Cerebellar nuclear complex (tissue), 1 donor: ENCODE measurements at places on chromosomes 13 and 19.

DNA sequence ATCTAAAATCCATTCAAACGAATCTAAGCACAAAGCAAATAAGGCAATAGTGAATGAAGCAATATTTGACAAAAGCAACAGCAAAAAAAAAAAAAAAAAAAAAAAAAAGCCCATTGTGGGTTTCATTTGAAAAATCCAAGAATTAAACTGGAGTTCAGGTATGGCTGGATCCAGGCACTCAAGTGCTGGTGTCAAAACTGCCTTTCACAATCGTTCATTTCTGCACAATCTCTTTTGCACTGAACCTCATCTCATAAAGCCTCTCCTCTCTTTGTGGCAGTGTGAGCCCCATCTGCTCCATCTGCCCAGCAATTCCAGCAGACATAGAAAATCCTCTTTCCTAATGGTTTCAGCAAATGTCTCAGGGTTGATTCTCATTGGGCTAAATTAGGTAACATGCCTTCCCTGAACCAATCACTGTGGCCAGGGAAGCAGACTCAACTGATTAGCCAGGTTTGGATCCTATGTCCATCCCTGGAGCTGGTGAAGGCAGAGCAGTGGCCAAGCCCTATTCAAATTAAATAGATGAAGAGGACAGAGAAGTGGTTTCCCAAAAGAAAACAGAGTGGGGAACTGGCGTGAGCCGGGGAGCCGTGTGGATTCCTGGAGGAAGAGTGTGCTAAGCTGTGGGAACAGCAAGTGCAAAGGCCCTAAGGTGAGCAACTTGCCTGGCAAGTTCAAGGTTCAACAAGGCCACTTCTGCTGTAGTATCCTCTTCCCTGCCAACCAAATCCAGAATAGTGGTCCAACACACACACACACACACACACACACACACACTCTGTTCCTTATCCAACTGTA is 1.2 kb upstream of the HIF3A start:
- no peak for DNase-seq

- DNase-seq: no peak
These were observed 68.9 kb upstream of the TDRD3 start for GRCh38 chr13:60328073-60328472.

- no peak for DNase-seq
These were observed 80.0 kb downstream of the KDM4B start for GRCh38 chr19:5048727-5049553.

- no peak for DNase-seq
These were observed 35.1 kb downstream of the ZNF433 start for GRCh38 chr19:12000152-12000981.

DNA sequence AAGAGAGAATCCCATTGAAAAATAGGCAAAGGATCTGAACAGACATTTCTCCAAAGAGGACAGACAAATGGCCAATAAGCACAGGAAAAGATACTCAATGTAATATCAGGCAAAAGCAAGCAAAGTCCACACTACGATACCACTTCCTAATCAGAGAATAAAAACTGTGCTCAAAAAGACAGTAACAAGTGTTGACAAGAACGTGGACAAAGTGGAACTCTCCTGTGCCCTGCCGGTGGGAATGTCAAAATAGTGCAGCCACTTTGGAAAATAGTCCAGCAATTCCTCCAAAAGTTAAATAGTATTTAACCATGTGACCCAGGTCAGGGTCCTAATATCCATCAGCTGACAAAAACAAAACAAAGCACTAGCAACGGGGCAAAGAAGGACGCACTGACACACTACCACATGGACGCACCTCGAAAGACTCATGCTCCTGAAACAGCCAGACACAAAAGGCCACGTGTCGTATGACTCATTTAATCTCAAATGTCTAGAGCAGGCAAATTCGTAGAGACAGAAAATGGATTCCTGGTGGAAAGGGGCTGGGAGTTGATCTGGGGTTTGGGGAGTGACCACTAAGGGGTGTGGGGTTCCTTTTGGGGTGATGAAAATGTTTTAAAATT is 5.2 kb downstream of the MIER2 start:
- DNase-seq: no peak

DNA sequence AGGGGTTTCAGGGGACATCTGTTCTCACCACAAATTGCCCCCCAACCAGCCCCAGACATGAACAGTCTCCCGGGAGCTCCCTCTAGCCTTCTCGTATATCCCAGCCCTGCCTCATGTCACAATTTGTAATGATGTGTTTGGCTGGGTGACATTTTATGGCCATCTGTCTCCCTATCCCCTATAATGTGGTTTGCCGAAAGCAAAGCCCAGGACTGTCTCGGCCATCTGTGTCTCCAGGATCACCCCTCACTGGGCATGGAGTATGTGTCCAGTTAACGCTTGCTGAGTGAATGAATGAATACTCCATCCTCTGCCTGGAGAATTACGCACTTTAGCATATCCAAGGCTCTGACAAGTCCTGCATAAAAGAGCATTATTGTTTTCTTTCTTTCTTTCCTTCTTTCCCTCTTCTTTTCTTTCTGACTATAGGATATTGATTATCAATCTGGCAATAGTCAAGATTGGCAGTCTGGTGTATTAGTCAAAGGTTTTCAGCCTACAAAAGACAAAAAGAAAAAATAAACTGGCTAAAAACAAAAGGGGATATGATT is 15.1 kb downstream of the HPN start:
- DNase-seq: peak; percentile 86

- DNase-seq: no peak
These were observed at the start of gene SPATA13 for GRCh38 chr13:24160458-24161009. Gene SPATA13 (plus strand): TSS chr13:24160720. CDS start chr13:24222930, 62,210 bp downstream.

DNA sequence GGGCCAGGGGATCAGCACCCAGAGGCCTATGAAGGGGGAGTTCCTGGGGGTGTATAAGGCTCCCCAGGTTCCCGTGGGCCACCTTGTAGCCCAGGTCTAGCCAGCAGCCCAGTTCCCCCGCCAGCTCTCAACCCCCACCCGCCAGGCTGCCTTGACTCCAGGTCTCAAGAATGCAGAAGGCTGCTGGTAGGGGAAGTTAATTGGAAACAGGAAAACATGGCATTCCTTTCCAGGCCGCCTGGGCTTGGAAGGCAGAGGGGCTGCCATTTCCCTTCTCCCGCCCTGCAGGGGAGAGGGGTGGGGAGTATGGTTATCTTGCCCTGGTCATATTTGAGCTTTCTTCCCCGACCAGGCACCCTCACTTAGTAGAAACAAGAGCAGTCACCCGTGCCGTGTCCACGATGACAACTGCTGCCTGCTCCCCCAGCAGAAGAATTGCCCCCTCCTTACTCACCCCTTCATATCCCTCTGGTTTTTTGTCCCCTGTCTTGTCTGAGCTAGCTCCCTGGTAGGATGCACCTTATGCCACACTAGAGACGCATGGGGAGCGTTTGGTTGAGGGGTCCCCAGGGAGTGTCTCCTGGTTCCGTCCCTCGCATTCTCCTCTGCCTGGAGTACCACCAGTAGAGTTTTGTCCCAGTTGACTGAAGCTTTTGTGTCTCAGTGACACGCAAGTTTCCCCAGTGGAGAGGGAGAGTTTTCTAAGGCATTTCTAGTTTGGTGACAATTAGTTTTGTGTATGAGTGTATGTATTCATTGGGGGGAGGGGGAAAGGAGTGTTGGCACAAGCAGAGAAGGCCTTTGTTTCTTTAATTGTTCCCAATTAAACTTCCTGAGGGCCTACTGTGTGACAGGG is 4.5 kb downstream of the BICRA start:
- DNase-seq: no peak

GRCh38 chr13:68834375-68834774 is 1273.3 kb upstream of the ATXN8OS start:
- DNase-seq: no peak

- peak; percentile 42 for DNase-seq
These were observed at the start of gene NOSIP for GRCh38 chr19:49580264-49581006. Gene NOSIP (minus strand): TSS chr19:49580556. CDS start chr19:49560691, 19,865 bp downstream.

DNA sequence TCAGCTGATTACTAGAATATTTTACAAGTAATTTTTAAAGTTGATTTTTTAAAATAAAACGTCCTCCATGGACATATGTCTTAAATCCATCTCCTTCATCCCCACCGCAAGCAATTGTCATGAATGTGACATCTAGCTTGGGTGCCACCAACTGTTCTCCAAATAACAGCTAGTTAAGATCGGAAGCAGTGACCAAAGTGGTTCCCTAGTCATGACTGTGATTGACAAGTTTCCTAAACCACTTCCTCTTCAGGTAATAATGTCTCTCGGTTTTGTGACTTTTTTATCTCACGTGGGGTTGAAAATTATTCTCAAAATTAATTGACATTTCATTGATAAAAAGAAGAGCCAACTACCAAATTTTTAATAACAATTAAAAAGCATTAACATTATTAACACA is 135.3 kb upstream of the MIR17HG start:
- no peak for DNase-seq

DNA sequence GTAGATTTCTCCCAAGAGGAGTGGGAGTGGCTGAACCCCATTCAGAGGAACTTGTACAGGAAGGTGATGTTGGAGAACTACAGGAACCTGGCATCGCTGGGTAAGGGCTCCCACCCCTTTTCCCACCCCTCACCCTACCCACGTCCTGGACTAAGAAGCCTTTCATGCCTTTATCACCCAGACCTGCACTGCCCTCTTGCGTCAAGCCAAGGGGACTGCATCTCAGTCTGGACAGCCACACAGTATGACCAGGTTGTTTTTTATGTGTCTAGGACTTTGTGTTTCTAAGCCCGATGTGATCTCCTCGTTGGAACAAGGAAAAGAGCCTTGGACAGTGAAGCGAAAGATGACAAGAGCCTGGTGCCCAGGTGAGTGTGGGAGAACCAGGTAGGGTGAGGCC is 8.8 kb downstream of the ZFP28 start:
- no peak for DNase-seq

GRCh38 chr19:24099829-24100228 is 12.8 kb downstream of the ZNF254 start:
- no peak for DNase-seq

DNA sequence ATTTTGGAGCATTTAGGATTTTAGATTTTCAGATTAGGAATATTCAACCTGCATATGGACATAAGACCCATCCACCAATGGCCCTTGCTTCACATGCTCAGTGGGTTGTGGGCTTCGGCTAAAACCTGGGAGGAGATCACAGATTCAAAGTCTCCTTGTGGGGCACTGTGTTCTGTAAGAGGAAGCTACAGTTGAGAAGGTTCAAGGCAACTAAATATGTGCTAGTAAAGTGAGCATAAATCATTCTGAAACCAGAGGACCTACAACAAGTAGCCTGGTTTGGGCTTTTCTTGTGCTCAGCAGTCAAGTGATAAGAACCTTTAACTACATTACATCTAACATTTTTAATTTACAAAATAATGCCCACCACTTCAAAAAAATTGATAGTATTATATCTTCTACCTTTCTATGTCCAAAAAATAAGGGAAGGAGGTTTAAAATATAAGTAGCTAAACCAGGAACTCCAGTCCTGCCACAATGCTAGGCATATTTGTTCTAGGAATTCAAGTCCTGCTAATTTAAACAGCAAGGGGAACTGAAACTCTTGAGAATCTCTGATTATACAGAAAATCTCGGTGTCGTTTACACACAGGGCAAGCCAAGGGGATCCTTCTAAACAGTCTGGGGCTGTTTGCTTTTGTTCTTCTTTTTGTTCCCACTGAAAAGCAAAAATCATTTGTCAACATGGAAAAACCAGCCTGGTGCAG is 36.6 kb downstream of the FOXO1 start:
- DNase-seq: no peak

DNA sequence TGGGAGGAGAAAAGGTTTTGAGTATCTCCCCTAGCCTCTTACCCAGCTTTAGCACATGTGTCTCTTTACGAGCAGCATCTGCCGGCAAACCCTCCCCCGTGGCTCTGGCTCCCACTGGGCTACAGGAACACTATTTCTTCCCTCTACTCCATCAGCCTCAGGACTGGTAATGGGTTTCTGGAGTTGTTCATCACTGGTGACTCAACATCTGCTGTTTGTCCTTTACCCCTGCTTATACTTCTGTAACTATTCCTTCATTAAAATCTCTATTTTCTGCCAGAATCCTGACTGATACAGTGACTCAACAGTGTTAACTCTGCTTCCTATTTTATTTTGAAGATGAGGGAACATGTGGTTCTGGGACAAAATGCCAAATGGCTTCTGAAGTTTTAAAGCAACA is 437.3 kb upstream of the HTR2A start:
- DNase-seq: no peak

- DNase-seq: peak; percentile 58
These were observed 7.3 kb downstream of the PIAS4 start for GRCh38 chr19:4014541-4015491.

GRCh38 chr13:45107539-45107938 is 12.8 kb upstream of the GTF2F2 start:
- no peak for DNase-seq

GRCh38 chr13:34307607-34308006 is 489.7 kb downstream of the RFC3 start:
- DNase-seq: no peak

DNA sequence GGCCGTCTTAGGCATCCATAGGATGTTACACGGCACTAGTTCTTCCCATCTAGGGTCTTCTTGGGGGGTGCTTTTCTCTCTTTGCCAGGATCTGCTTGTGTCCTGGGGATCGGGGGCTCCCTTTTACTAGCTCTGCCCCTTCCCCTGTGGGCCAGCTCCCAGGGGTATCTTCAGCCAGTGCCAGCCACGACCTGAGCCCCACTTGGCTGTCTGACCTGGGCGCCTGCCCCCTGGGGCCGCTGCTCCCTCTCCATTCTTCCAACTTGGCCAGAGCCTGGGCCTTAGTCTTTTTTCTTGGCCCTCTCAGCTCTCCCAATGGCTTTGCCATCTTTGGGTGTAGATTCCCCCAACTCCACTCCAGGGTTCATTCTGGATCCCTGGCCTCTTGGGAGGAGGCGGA is 3.1 kb downstream of the PRKACA start:
- DNase-seq: no peak
